Bladder microvascular endothelial cell (primary cell): ENCODE measurements at places on chromosomes 5 and 9. TPM values are rescaled to one million over a fixed set of nuclear protein-coding genes. Genes with fewer than 3 reads are reported as not detected.

SLC6A18 gene
- not detected in 2 replicates for total RNA-seq

TMEM252 gene
- total RNA-seq: not detected in 2 replicates

TBC1D9B gene
- 43.9 and 87.7 TPM in 2 replicates for total RNA-seq

DAB2 gene
- total RNA-seq: 43.9 and 337 TPM in 2 replicates

LCNL1 gene
- 0.06 TPM in 1 of 2 replicates, not detected in the other for total RNA-seq

OLFM1 gene
- total RNA-seq: 5.7 and 25.5 TPM in 2 replicates

CD274 gene
- total RNA-seq: 10.0 and 29.0 TPM in 2 replicates

TMEM215 gene
- not detected in 2 replicates for total RNA-seq

ANKRD55 gene
- 0.49 and 0.82 TPM in 2 replicates for total RNA-seq

IL33 gene
- 4.3 and 17.5 TPM in 2 replicates for total RNA-seq

MOB3B gene
- total RNA-seq: under 0.01 and 2.0 TPM in 2 replicates

LRRC26 gene
- total RNA-seq: not detected in 2 replicates

SPAAR gene
- total RNA-seq: 3.4 and 5.8 TPM in 2 replicates

ARHGEF39 gene
- 0.65 and 1.5 TPM in 2 replicates for total RNA-seq

C5 gene
- total RNA-seq: 2.1 and 2.3 TPM in 2 replicates

C9orf72 gene
- total RNA-seq: 5.5 and 12.4 TPM in 2 replicates

UBQLN1 gene
- total RNA-seq: 65.1 and 146 TPM in 2 replicates

ATP10B gene
- total RNA-seq: under 0.01 and 0.44 TPM in 2 replicates

CDH9 gene
- not detected in 2 replicates for total RNA-seq

BHMT gene
- total RNA-seq: not detected in 2 replicates

KCNN2 gene
- total RNA-seq: 2.4 and 6.3 TPM in 2 replicates

LCN15 gene
- not detected in 2 replicates for total RNA-seq

CSF1R gene
- total RNA-seq: not detected in 2 replicates

MPDZ gene
- total RNA-seq: 63.6 and 128 TPM in 2 replicates
